ENCODE measurements at places on chromosomes 2 and 18.

- DNase-seq, result no peak
Measured at GRCh38 chr2:44560941-44561340, 199.2 kb downstream of the CAMKMT start.

GRCh38 chr18:48184118-48184517, 225.1 kb downstream of the ZBTB7C start:
- no peak for DNase-seq

DNA sequence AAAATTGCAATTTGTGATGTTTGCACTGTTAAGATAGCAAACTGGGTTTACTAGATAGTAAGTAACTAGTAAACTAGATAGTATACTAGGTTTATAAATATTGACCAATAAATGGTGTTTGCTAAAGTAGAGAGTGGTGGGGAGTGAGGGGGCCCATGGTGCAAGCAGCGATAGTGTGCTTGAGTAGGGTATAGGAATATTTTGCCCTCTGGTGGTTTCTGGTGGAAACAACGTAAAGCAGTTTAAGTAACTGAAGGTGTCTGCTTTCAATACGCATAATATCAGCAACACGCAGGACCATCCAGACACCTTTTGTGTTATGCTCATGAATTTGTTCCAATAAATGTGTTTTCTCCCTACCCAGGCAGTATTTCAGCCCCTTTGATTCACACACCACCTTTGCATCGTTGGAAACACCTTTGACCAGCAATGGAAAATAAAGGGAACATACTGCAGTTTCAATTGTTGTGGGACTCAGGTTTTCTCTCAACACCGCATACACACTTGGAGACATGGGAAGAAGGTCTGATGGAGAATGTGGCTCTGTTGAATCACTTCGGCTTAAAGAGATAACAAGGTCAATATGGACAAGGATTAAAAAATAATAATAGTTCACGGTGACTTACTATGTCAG, 16.7 kb upstream of the STAT1 start:
- DNase-seq, result no peak

DNA sequence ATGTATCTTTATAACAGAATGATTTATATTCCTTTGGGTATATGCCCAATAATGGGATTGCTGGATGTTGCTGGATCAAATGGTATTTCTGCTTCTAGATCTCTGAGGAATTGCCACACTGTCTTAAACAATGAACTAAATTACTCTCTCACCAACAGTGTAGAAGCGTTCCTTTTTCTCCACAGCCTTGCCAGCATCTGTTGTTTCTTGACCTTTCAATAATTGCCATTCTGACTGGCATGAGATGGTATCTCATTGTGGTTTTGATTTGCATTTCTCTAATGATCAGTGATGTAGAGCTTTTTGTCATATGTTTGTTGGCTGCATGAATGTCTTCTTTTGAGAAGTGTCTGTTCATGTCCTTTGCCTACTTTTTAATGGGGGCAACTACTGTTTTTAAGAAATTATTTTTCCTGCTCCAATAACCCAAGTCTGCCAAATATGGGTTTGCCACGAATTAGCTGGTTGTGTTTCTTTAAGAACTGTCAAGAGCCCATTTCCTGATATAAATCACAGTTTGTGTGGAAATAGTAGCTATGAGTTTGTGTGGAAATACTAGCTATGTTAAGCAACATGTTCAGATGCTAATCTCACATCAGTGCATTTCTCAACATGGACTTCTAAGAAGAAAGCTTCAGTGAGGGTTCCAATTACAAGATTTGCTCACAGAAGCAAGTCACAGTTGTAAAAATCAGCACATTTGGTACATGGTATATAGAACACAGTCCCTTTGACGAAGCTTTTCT, 259.4 kb downstream of the ANAPC1 start:
- DNase-seq, result no peak

DNA sequence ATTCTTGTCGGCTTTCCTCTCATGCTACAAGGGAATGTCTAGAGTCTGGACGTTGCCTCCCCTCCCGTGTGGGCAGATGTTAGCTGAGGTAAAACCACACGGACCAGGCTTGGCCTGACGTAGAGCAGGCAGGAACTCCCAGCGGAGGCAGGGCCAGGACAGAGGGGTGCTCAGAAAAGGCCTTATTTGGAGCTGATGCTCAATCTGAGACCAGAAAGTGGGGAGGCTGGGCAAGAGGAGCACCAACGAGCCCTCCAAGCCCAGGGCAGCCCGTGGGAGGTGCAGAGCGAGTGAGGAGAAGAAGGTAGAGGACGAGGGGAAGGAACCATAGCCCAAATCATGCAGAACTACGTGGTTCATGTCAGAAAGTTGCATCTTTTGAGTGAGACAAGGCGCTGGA, 9.0 kb downstream of the TEX51 start:
- DNase-seq, result no peak

DNA sequence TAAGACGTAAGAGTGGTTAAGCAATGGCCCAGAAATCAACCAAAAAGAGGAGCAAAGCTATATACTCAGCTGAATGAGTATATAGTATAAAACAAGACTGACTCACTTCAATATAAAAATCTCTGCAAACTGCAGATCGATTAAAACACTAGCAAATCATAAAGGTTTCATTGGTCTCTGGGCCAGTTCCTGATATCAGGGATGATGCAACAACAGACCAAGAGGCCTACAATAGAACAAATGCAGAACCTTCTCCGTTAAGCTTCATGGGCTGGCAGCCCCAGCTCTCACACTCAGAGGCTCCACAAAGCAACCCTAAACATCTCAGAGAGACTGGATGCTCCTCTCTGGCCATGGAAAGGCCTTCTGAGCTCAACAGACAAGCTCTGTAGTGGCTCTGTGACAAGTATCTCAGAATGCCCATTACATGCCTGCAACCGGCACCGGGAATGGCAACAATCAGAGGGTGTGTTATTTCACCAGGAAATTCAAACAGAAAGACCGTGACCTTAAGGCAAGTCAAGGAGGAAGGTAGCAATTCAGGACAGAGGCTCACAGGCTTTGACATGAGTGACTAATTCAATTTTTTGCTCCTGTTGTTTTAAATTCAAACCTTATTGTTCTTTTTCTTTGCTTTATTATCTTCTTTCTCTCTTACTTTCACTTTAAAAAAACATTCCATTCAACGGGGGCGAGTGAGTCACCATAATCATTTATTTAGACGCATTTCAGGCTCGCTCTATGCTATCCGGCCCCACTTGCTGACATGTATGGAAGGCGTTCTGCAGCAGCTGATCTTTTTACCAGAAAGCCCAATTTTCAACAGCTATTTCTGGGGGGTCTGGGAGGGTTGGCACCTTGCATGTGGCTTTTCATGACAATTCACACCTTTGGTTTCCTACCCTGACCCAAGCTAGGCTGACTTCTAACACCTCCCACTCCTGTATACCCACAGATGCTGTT, 15.1 kb downstream of the CYRIA start:
- no peak for DNase-seq

DNA sequence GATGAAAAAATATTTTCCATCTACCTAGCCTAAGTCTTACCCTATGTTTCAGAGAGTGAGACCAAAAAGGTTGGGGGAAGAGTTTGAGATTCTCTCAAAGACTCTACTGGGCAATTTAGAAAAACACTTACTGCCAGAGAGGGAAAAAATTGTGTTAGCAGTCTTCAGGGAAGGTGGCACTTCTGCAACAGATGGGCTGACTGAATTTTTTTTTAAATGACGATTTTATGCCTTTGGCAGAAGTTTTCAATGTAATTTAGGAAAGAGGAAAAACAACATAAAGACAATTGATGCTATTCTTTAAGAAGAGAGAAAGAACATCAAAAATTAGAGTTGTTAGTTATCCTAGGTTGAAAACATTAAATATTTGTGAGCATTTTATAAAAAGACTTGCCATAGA, 1894.5 kb upstream of the PIK3C3 start:
- DNase-seq, result no peak

- no peak for DNase-seq
Measured at GRCh38 chr2:22821458-22821857, 563.5 kb upstream of the KLHL29 start.

DNA sequence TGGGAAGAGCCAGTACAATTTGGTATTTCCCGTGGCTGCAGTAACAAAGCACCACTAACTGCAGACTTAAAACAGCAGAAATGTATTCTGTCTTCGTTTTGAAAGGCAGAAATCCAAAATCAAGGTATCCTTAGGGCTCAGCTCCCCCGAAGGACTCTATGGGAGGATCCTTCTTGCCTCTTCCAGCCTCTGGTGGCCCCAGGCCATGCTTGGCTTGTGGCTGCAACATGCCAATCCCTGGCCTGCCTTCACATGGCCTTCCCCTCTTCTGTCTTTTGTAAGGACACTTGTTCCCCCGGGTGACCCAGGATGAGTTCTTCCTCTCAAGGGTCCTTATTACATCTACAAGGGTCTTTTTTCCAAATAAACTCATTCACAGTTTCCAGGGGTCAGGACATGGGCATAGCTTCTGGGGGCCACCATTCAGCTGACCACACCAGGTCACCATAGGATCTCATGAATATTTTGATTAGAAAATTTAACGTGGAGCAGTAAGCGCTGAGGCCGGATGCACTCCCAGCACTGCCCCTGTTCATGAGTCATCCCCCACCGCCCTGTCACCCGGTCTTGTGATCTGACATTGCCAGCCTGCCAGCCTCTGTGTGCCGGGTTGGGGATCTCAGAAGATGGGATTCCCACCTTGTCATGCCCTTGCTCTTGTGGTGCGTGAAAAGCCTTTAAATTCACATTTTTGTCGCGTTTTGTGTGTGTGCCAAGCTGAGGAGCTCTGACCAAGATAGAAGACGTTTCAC, 61.2 kb upstream of the B3GNT7 start:
- no peak for DNase-seq

GRCh38 chr2:96089356-96090195, 26.8 kb downstream of the ADRA2B start:
- no peak for DNase-seq

- no peak for DNase-seq
Measured at GRCh38 chr2:3612639-3613523, 18.0 kb downstream of the COLEC11 start.

DNA sequence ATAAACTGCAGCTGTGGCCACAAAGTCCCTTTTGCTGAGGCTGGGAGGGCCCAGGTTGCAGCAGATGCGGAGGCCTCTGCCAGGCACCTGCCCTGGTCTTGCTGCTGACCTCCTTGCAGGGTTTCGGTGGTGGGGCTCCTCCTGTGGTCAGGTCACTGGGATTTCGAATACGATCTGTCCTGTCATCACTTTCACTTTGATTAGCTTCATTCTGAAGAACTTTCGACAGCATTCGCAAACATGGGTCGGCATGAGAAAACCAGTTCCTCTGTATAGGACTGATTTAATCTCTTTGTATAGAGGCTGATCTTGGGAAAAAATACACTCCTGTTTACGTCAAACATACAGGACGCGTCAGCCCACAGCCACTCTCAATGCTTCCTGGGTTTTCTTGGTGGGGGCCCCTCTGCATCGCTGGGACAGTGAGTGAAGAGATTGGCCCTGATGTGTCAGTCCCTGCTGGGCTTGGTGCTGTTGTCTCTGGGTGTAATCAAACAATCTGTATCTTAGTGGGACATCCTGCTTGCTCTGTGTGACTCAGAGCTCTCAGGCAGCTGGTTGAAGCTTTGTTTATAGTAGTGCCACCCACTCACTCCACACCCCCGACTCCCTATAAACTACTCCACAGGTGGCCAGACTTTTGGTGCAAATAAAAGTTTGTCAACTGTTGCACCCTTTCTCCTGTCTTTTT, 209.4 kb upstream of the CXCR4 start:
- peak; percentile 20 for DNase-seq
